Left renal pelvis (tissue), 4 donors: ENCODE measurements at places on chromosomes 7 and 10. TPM values are rescaled to one million over a fixed set of nuclear protein-coding genes. Genes with fewer than 3 reads are reported as not detected.

Gene PDE1C
- polyA plus RNA-seq = 4.9 TPM

Gene NPSR1
- polyA plus RNA-seq = not detected

Gene MYOZ1
- 4.3 TPM for polyA plus RNA-seq

Gene TIAL1
- 166 TPM for polyA plus RNA-seq

Gene CALML5
- polyA plus RNA-seq = not detected

Gene PRKAG2
- polyA plus RNA-seq = 35.6 TPM

Gene ACHE
- polyA plus RNA-seq = 3.5 TPM

DNA sequence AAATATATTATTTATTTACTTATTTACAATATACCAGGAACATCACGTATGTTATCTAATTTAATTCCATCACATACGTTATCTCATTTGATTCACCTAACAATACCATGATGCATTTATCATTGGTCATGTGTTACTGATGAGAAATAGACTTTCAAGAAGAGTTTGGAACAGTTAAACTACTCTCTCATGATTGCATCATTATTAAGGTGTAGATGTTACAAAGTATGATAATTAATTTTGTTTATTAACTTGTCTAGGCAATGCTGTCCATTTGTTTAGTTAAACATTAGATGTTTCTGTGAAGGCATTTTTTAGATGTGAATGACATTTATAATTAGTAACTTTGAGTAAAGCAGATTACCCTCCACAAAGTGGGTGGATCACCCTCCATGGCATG, 32.0 kb upstream of the PCDH15 start:
- no peak for DNase-seq

GRCh38 chr10:11832042-11832441, 8.9 kb downstream of the PROSER2 start:
- no peak for DNase-seq

GRCh38 chr10:77428691-77429395, 208.8 kb downstream of the KCNMA1 start:
- no peak for DNase-seq

DNA sequence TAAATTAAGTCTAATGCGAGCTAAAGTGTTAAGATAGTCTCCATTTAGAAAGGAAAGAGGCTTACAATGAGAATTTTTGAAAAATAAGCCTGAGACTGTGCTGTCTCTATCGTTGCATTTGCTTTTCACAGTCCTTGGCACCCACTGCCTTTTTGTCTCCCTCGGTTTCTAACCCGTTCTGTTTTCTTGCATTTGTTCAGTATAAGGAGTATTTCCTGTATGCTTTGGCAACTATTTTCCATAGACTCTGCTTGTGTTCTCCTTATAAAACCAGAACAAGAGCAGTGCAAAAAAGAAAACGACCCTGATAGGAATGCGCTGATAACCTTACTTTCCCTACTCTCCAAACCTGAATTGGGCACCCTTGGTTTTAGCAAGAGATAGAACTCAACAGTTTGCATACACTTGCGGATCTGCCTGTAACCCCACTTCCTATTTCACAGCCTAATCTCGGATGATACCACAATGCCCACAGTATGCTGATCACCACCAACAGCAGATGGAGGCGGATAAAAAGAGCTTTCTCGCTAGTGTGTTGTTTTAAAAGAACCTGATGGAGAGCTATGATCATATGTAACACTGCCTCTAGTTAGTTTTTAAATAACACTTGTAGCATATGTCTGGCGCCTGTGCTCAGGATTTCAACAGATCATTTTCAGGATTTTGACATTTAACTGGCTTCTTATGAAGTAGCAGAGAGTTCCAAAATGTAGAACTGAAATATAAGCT, 1.6 kb upstream of the ARHGAP12 start:
- no peak for DNase-seq

DNA sequence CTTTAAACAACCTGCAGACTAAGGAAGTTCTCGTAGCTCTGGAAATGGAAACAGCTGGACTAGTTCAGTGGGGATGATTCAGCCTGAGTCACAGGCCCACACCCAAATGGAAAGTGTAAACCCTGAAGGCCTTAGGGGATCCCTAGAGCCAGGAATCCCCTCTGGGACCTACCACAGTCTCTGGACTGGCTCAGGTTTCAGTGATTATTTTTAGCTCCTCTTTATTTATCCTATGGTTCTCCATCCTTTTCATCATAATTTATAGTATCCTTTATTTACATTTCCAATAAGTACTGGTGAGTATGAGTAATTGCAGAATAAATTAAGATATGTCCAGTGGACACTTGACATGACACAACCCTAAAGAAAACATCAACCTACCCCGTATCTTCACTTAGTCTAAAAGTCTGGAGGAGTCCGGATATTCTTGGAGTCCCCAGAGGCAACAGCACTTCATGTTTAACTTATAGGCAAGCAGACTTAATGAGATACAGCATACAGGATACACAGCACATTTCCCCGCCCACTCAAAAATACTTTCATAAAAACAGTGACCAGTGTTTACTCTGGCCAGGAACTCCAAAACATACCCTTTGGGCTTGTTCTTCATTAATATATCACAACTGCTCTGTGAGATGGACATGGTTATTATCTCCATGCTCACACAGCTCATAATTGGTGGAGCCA, 28.4 kb upstream of the SEMA3E start:
- DNase-seq = no peak

DNA sequence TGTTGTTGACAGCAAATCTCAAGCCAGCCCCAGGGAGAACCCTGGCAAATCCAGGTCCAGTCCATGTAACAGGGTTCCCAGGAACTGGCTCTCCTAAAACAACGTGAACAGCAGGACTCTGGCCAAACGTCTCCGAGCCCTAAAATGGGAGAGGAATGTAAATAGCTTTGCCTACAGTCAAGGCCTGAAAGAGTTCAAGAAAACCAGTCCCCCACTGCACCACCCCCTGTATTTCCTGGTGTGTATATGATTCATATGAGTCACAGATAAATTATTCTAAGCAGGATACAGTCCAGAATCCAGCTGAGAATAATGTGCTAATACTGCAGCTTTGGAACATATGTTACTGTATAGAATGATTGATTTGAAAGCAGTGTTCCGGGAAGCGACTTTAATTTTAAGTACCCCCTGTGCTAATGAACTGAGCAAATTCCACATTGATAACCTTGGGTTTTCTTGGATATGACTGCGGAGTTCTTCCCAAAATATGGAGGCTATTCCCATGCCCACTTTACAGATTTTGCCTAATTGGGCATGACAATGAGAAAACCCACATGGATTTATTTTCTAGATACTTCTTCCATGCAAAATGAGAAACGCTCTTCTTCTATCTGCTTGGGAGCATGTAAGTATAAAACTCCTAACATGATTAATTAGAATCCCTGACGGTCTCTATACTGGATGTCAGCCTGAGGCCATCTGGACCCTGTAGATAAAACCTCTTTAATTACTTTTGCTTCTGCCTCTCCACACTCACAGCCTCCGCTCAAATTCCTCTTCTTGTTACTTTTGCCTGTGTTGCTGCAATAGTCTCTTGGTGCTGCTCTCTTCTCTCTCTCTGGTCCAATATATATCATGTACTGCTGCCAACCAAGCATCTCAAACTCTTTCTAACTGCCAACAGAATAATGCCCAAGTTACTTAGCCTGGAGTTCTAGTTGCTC, 50.2 kb downstream of the LAMB4 start:
- no peak for DNase-seq

GRCh38 chr7:44066111-44066460, 719 bp upstream of the PGAM2 start:
- DNase-seq = no peak

DNA sequence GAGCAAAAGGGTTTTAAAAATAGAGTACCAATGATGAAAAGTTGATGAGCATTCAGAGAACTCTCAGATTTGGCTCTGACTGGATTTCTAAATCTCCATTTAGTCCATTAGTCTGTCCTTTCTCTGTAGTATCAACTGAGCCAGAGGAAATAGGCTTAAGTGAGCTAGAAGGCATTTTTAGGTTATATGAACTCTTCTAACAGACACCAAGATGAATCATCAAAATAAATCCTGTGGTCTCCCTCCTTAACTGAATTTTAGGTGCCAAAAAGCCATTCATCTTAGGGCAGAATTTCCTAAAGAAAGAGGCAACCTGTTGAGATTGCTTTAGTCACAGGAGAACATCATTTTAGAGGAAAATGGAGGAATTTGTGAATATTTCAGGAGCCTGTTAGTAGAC, 305.1 kb downstream of the AUTS2 start:
- DNase-seq = no peak

- DNase-seq = no peak
Observed at GRCh38 chr7:129773871-129774270, 162.4 kb downstream of the NRF1 start.

- DNase-seq = no peak
Observed at GRCh38 chr7:100360135-100360854, 2.4 kb downstream of the PILRB start.

DNA sequence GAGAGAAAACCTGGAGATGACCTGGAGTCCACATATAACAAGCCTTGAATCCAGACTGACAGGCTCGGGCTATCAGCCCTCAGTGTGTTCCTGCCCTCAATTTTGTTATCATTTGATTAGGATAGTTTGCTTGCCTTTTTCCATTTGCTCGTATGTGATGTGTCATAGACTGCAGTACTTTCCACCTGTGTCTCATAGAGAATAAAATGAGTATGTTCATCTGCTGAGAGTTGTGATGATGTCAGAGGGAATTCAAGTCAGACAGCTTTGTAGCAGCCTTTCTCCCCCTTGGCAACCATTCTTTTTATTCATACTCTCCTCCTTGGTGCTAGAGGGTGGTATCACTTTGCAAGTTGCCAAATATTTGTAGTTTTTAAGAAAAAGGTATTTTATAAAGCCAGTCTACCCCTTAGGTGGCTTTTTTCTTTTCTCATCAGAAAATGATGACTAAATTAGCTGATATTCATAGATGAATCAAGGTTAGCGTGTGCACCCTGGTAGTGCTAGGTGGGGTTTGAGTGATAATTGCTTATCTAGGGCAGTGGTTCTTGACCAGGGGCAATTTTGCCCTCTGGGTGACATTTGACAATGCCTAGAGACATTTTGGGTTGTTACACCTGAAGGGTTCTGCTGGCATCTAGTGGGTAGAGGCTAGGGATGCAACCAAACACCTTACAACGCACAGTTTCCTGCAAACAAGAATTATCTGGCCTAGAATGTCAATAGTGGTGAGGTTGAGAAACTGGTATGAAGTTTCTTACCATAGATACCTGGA, 5.4 kb downstream of the SGPL1 start:
- DNase-seq = no peak

DNA sequence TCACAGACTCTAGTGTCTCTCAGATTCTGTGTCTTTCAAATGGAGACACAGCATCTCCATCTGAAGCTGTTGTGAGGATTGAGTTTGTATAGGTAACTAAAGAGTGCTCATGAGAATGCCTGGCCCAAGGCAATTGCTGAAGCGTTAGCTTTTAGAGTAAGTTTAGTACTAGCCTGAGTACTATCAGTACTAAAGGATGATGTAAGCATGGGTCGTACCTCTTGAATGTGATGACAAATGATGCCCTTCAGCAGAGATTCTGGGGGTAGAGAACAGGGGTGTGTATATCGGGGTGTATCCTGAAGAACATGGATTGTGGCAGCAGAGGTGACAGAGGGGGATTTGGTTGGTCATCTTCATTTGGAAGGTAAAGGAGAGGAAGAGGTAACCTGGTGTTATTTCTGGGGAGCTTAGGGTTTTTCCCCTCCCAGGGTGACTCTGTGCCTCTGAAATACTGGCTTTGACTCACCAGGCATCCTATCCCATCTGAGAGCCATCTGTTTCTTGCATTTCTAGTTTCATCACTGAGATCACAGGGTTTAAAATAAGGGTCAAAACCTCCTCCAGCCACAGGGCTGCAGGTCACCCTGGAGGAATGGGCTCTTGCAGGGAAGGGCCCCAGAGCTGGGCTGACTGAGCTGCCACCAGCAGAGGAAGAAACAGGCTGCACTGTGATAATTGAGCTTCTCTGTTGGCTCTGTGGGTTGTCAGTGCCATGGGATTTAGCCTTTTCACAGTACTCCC, 756.0 kb downstream of the KCNMA1 start:
- DNase-seq = no peak

GRCh38 chr7:81516898-81517297, 252.9 kb downstream of the HGF start:
- no peak for DNase-seq

- peak; percentile 35 for DNase-seq
Observed at GRCh38 chr7:99579956-99580777, 17.9 kb upstream of the TMEM225B start.
